Left lung (tissue), 14 donors: ENCODE measurements at places on chromosomes 3 and 15. TPM values are rescaled to one million over a fixed set of nuclear protein-coding genes. Genes with fewer than 3 reads are reported as not detected.

DNA sequence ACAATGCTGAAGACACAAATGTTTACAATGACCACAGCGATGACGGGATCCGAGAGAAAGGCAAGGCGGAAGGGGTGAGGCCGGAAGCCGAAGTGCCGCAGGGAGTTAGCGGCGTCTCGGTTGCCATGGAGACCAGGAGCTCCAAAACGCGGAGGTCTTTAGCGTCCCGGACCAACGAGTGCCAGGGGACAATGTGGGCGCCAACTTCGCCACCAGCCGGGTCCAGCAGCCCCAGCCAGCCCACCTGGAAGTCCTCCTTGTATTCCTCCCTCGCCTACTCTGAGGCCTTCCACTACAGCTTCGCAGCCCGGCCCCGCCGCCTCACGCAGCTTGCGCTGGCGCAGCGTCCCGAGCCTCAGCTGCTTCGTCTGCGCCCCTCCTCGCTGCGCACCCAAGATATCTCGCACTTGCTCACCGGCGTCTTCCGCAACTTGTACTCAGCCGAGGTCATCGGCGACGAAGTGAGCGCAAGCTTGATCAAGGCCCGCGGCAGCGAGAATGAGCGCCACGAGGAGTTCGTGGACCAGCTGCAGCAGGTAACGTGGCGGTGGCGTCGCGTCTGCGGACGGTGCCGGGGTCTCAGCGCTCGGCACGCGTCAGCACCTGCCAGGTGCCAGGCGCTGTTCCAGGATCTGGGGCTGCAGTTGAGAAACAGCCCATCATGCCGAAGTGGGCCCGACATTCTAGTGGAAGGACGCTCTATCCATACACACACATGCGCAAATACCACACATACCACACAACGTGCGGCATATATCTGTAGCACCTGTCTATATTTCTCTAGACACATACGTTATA lies at the start of gene DLEC1:
Gene DLEC1 (plus strand): TSS at position 108 of the 798 bp plus-strand sequence. CDS start 18 bp downstream, at position 126.
- DNase-seq = peak; percentile 87

DNA sequence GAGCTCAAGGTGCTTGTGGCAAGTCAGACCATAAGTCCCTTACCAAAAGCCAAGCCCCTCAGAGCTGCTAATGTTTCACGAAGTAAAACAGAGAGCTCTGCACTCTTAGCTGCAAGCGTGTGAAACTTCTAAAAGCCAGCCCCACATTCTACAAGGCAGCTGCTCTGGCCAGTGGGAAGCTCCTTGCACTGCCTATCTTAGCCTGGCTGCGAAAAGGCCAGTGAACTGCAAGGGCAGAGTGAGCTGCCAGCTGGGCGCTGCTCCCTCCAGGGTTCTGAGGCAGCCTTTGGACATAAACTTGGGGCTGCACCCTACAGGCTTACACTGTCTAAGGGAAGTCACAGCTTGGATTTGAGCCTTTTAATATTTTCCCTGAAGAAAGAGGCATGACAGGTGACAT lies 2.2 kb upstream of the MUSTN1 start:
- DNase-seq = peak; percentile 21

GRCh38 chr3:129252748-129253147 lies 3.3 kb downstream of the COPG1 start:
- DNase-seq = no peak

DNA sequence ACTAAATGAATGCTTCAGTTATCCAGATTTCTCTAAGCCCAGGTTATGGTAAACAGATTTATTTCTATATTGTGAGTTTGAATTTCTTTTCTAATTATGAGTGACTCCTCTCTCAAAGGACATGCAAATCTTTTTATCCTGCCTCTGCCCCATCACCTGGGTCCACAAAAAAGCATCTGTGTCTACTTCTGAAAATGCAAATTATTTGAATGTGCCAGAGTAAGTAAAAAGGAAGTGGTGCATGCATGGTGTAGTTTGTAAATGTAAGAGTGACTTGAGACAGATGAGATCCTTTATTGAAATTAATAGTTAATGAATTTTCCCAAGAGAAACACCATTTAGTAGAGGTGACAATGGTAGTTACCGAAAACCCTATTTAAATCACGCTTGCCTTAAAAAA lies 26.9 kb downstream of the MCTP2 start:
- DNase-seq = no peak

DNA sequence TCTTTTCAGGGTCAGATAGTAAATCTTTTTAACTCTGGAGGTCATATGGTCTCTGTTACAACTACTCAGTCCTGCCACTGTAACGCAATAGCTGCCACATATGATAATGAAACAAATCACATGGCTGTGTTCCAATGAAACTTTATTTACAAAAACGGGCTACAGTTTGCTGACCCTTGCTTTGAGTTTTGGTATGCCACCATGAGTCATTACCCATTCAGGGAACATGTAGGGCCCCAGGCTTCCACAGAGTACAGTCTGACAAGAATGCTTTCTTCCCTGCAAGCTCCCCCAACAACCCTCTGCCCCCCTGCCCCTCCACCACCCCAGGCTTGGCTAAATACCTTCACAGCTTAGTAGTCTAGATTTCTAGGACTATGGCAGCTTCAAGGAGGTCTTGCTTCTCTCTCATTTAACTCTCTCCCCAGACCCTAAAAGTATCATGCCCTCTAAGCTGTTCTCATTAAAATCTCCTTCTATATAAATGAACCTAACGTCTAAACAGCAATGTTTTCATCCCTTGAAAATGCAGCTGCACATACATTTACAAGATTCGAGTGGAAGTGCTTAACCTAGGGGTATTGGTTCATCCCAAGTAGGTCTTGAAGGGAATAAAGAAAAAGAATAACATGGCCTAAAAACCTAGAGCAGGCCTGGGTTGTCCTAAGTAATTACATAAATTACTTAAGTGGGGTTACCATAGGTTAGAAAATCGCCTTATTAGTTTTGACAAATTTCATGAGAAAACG lies 117.8 kb upstream of the PRICKLE2 start:
- DNase-seq = no peak

GRCh38 chr3:127092776-127093175 lies 100.2 kb upstream of the PRR23E start:
- DNase-seq = no peak

GRCh38 chr3:129618901-129619671 lies 12.6 kb upstream of the PLXND1 start:
- DNase-seq = no peak

DNA sequence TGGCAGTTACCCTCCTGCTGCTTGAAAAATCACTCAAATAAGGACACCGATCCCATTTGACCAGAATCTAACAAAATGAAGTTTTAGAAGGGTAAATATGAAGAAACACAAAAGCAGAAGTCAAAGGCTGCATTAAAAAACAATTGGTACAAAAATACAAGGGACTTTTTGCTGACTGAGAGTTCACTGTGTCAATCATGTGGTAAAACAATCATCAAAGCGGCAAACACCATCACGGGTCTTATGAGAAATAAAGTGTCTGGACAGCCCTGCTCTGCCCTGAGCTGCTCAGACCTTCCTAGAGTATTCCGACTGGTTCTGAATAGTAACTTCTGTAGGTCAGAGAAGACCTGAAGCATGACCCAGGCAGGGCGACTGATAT lies 137.2 kb upstream of the RAD18 start:
- no peak for DNase-seq

DNA sequence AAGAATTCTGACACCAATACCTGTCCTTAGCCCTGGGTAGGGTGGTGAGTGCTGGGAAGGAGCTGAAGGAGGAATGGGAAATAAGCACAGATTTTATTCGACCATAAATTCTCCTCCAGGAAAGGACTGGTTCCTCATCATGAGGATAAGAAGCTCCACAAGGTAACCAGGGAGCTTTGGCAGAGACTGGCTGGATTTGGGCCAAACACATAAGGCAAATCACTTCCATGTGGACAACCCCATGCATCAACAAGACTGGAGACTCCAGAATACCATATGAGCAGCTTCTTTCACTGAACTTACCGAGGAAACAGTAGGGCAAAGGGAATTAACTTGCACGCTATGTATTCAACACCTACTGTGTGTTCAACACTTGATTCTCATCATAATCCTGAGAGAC lies 312.5 kb downstream of the NTRK3 start:
- DNase-seq = no peak

DNA sequence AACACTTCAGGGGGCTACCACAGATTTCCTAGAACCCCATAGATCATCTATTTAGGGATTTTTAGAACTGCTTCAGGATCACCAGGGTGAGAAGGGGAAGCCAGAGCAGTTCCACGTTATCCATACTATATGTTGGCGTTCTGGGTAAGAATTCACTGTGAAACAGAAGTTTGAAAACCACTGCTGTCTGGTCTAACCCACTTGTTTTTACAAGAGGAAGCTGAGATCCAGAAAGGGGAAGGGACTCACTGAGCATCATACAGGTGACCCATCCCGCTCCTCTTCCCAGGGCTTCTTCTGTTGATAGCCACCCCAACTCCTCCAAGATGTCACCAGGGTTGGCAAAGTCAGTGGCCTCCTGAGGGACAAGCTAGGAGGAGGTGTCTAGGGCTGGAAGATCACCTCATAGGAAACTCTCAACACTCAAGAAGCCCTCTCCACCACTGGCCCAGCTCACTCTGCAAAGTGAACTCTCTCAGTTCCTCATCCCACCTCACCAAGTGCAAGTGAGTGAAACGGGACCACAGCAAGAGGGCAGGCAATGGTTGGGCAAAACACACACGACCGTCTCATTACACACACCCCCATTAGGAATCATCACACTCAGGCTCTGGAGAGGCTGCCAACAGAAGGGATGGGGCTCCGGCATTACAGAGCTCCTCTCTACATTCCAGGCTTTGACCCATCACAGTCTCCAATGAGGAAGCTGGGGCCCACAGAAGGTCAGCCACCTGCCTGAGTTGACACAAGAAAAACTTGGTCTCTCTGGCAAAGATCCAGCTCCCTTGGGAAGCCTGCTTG lies 1.8 kb downstream of the DAPK2 start:
- no peak for DNase-seq

DNA sequence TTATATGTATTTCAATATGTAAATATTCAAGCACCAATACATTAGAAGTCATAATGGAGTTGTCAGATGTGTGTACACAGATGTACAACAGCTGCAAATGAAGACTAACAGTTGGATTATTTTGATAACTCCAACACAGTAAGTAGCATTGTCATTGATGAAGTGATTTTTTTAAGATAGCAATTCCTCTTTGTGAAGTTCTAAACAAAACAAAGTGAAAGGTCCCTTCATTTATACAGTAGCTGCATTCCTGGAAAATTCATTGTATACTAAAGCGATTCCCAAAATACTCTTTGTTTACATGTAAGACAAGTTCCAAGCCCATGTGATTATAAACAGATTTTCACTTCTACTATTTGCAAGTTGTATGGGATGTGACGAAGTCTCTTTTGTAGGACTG lies 114.7 kb downstream of the B3GALNT1 start:
- peak; percentile 20 for DNase-seq

GRCh38 chr15:32125595-32125994 lies 95.3 kb downstream of the CHRNA7 start:
- DNase-seq = no peak

GRCh38 chr3:65112751-65113300 lies 425.0 kb upstream of the ADAMTS9 start:
- no peak for DNase-seq

- no peak for DNase-seq
Observed at GRCh38 chr3:131883711-131884407, 151.0 kb downstream of the CPNE4 start.

- no peak for DNase-seq
Observed at GRCh38 chr3:151879037-151879436, 5.6 kb downstream of the SUCNR1 start.

- DNase-seq = no peak
Observed at GRCh38 chr3:191555037-191555436, 94.1 kb downstream of the PYDC2 start.

DNA sequence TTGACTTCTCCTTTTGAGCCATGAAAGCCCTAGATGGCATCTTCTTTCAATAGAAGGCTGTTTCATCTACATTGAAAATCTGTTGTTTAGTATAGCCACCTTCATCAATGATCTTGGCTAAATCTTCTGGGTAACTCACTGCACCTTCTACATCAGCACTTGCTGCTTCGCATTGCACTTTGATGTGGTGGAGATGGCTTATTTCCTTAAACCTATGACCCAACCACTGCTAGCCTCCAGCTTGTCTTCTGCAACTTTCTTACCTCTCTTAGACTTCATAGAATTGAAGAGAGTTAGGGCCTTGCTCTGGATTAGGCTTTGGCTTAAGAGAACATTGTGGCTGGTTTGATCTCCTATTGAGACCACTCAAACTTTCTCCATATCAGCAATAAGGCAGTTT lies 189.8 kb downstream of the PLCL2 start:
- DNase-seq = no peak

DNA sequence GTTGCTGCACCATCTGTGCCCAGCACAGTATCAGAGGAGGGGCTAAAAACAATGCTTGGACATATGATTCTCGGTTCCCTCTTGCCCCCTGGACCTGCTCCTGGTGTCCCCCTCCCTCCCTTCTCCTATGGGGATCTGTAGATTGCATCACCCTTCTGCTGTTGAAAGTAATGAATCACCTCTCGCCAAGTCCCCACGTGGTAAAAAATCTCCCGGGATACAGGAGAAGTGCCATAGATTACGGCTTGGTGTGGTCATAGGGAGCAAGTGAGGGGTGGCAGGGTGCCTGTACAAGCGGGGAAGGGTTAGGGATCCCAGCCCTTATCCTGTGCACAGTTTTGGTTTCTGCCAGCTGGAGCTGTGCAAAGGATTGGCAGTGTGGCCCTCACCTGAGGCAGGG lies 37.7 kb downstream of the AMOTL2 start:
- DNase-seq = no peak

- DNase-seq = no peak
Observed at GRCh38 chr3:123194552-123194951, 7.2 kb upstream of the SEC22A start.

GRCh38 chr3:78601249-78601648 lies 1166.5 kb downstream of the ROBO1 start:
- DNase-seq = no peak

DNA sequence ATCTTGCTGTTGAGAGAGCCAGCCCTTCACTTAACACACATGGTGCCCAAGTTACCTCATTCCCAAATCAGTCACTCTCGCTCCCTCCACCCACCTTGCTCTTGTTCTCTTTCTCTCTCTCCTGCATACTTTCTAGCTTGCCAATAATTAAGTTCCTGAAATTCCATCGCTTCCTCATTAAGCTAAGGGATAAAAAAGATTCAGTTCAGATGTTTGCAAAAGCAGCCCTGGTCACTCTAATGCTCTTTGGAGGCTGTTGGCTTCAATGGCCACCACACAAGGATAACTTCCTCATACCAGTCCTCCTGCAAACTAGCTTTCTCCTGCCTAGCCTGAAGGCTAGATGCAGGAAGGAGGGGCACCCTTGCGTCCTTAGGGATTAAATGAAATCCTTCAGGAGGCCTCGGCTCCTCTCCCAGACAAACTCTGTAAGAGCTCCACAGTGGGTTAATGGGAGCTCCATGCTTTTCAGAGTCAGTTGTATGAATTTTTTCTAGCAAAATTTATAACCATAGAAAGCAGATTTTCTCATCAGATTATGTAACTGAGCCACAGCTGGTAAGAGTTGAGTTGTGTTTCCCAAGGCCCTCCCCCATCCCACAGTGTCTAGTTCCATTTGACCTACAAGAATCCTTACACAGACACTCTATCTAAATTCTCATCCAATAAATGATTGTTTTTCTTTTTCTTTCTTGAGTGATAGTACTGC lies 176.6 kb upstream of the TRIM42 start:
- no peak for DNase-seq

The CADM2 gene
- total RNA-seq = 0.87 TPM

The PRC1 gene
- total RNA-seq = 10.4 TPM

The CASR gene
- total RNA-seq = not detected

The GAP43 gene
- total RNA-seq = 0.29 TPM

The MESP2 gene
- total RNA-seq = not detected

The SLC27A2 gene
- total RNA-seq = 2.9 TPM

The RBM6 gene
- 86.3 TPM for total RNA-seq

The ARHGEF3 gene
- total RNA-seq = 24.1 TPM

The FEZF2 gene
- total RNA-seq = not detected

The LYZL4 gene
- not detected for total RNA-seq

The LOXL1 gene
- 22.3 TPM for total RNA-seq

The GUCA1C gene
- not detected for total RNA-seq

The CTDSPL gene
- total RNA-seq = 74.4 TPM

The CHDH gene
- total RNA-seq = 4.9 TPM
